Activated naive CD8-positive, alpha-beta T cell treated with anti-CD3 and anti-CD28 coated beads for 36 hours (primary cell): ENCODE measurements at places on chromosomes 12 and 14.

DNA sequence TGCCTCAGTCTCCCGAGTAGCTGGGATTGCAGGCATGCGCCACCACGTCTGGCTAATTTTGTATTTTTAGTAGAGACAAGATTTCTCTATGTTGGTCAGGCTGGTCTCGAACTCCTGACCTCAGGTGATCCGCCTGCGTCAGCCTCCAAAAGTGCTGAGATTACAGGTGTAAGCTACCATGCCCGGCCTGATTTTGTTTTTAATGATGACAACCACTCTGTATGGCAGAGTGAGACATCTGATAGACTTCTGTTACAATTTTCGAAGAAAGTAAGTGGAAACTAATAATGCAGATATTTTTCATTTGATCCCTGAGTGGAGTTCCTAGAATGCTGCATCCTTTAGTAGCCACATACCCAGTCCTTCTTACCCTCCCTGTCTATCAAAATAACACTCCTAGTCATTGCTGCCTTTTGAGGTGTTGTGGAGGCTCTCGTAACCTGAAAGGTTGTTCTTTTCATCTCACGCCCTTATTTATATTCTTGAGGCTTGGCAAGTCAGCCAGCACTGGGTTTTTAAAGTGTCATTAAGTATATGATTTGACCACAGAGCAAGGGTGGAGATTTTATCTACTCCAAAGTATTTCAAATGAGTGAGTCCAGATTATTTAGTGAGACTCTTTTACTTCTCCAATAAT lies 5.9 kb upstream of the EID3 start:
- no peak for DNase-seq
- peaks cover 35% of the 10 kb centered on the region for H3K4me1 ChIP-seq
- H3K27ac ChIP-seq: no peak overlapping the region
- peaks cover 47% of the 10 kb centered on the region for H3K36me3 ChIP-seq
- no peaks in the 10 kb centered on the region for H3K27me3 ChIP-seq

- peak overlapping the region; percentile 90 for H3K27ac ChIP-seq
- H3K27me3 ChIP-seq: no peaks in the 10 kb centered on the region
- peaks cover 76% of the 10 kb centered on the region for H3K4me1 ChIP-seq
- DNase-seq: peak; percentile 46
These were observed 84.4 kb downstream of the ARF6 start for GRCh38 chr14:49977126-49977841.

DNA sequence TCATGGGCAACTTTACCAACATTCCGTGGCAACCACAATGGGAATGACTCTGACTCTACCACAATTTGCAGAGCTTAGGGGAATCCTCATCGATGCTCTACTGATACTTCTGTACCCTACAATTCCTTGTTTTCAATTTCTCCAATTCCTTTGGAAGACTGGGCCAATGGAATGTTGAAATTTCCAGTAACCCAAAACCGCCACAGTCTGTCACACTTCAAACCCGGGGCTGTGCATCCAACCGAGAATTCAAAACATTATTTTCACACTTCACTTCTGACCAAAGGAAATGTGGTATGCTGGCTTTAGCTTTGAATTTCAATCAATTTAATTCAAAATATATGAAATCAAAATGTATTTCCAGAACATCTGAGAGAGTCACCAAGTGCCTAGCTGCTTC lies 951.4 kb downstream of the VRK1 start:
- H3K27me3 ChIP-seq: no peaks in the 10 kb centered on the region
- H3K4me1 ChIP-seq: no peaks in the 10 kb centered on the region
- no peak overlapping the region for H3K27ac ChIP-seq
- H3K4me3 ChIP-seq: no peak overlapping the region
- peaks cover 3% of the 10 kb centered on the region for H3K36me3 ChIP-seq
- DNase-seq: no peak

GRCh38 chr12:106427917-106428316 lies 70.4 kb downstream of the POLR3B start:
- no peak overlapping the region for H3K27ac ChIP-seq
- H3K4me3 ChIP-seq: no peak overlapping the region
- no peak for DNase-seq
- H3K36me3 ChIP-seq: peaks cover 10% of the 10 kb centered on the region

DNA sequence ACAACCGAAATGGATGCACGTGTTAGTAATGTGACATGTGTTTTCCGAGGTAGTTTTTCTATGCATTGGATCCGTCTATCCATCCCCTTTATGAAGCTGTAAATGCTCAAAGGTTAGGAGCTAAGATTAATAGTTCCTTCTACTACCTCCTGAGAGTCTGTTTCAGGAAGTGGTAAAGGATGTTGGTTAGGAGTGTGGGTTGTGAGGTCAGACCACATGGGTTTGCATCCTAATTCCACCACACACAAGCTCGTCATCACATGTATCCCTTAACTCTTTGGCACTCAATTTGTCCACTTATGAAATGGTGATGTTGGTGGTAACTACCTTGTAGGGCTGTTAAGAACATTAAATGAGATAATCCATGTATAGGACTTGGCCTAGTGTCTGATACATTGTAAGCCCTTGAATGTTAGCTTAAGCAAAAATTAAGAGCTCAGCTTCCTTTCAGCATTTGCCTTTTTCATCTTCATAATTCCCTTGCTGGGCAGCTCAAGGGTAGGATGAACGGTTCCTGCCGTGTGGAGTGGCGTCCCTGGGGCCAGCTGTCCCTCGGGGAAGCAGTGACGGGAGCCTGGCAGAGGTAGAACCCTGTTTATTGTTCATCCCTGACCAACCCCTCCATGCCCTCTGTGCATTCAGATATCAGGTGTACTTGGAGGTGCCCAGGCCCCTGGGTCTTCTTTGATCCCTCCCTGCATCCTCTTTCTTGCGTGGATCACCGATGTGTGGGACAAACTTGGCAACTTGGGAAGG lies 52.3 kb downstream of the TSPAN9 start:
- H3K36me3 ChIP-seq: no peaks in the 10 kb centered on the region
- H3K27ac ChIP-seq: no peak overlapping the region
- DNase-seq: peak; percentile 37
- no peak overlapping the region for H3K4me3 ChIP-seq
- H3K4me1 ChIP-seq: peaks cover 14% of the 10 kb centered on the region
- H3K27me3 ChIP-seq: peaks cover 79% of the 10 kb centered on the region

GRCh38 chr14:75934998-75935628 lies 46.7 kb downstream of the TGFB3 start:
- H3K27me3 ChIP-seq: no peaks in the 10 kb centered on the region
- H3K4me1 ChIP-seq: peaks cover 4% of the 10 kb centered on the region
- no peak for DNase-seq
- no peak overlapping the region for H3K4me3 ChIP-seq
